Cortex of kidney (tissue), 1 donor: ENCODE measurements at places on chromosomes 1 and 21.

GRCh38 chr1:99849413-99849743, 783 bp upstream of the AGL start:
- DNase-seq = no peak

GRCh38 chr21:43930848-43931375, 65.9 kb downstream of the AGPAT3 start:
- DNase-seq = no peak

- no peak for DNase-seq
Measured at GRCh38 chr1:163291461-163291860, 30.3 kb upstream of the NUF2 start.

DNA sequence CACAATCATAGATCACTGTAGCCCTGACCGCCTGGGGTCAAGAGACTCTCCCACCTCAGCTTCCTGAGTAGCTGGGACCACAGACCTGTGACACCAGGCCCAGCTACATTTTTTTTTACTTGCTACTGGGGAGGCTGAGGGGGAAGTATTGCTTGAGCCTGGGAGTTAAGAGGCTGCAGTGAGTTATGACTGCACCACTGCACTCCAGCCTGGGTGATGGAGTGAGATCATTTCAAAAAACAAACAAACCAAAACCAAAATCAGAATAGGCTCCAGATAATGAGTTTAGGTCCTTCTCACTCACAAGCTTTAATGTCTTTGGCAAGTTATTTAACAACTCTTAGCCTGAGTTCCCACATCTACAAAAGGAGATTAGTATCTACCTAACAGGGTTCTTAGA, 22.8 kb downstream of the WDR26 start:
- DNase-seq = no peak

DNA sequence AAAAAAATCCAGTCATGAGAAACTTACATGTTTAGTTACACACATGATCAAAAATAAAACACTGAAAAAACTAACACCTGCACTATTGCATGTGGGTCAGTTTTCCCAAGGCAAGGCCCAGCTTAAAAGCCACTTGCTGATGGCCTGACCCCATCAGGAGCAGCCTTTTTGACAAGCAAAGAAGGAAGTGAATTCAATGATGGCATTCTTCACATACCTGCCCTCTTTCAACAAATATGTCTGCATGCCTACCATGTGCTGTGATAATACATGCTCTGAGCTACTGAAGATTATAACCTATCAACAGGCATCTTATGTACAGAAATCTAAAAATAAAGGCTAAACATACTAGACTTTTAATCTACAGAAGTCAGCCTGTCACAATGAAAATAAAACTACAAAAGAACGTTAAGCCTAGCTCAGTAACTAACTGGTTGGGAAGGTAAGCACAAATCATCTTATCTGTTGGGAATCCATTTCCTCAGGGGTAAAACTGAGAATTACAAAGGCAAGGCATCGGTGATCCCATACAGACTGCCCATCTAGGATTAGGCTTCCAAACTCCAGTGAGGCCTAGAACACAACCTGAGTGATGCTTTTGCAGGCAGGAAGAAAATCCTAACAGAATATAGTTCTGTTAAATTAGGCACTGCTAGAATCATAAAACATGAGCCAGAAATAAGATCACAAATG, 14.5 kb downstream of the SORT1 start:
- no peak for DNase-seq

GRCh38 chr21:38965241-38965640, 159.5 kb downstream of the ETS2 start:
- no peak for DNase-seq

GRCh38 chr1:240230816-240231215, 139.1 kb downstream of the FMN2 start:
- no peak for DNase-seq

DNA sequence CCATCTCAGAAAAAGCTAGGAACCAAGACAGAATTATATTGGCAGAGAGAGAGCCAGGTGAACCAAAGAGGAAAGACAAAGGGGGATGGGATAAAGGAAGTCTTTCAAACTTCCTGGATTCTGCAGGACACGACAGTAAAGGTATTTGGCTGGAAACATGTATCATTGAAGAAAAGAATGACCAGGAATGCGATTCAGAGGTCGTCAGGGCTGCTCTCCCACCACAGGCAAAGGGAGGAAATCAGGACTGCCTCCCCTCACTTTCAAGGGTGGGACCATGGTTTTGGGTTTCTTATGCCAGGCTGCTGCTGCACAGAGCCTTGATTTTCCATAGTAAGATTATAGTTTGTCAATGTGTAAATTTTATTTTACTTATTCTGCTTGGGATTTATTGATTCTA, 848.8 kb downstream of the BRINP3 start:
- no peak for DNase-seq

GRCh38 chr1:192629612-192630011, 6.3 kb upstream of the RGS13 start:
- DNase-seq = no peak

- DNase-seq = no peak
Measured at GRCh38 chr21:26047279-26047967, 123.1 kb downstream of the APP start.

- DNase-seq = no peak
Measured at GRCh38 chr21:33572350-33572749, 16.1 kb downstream of the DONSON start.

DNA sequence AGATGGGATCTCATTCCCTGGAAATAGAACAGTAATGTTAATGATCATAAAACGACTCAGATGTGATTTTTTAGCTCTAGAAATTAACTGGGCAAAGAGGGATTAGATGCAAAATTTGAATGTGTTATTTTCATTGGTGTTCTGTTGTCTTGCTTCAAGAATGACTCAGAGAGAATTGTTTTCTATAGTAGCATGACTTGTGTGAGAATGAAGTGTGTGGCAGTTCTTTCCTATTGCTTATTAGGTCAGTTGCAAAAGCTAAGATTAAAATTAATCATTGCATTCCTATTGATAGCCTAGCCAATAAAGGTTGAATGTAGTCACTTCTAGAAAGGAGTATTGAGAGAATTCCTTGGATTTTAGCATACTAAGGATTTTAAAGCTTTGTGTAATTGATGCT, 22.9 kb downstream of the SPEN start:
- no peak for DNase-seq

GRCh38 chr1:159869173-159869572, 6.7 kb upstream of the VSIG8 start:
- no peak for DNase-seq
